Stimulated activated CD4-positive, alpha-beta T cell treated with anti-CD3 and anti-CD28 coated beads, Interleukin-12 subunit alpha, Interleukin-12 subunit beta, amount 100 ng/mL, for 24 hours (primary cell): ENCODE measurements at places on chromosomes 16 and 17.

GRCh38 chr17:77459018-77459755 lies 318.4 kb downstream of the SEC14L1 start:
- no peak for DNase-seq

GRCh38 chr16:85755929-85756768 lies 5.3 kb upstream of the C16orf74 start:
- no peak for DNase-seq

DNA sequence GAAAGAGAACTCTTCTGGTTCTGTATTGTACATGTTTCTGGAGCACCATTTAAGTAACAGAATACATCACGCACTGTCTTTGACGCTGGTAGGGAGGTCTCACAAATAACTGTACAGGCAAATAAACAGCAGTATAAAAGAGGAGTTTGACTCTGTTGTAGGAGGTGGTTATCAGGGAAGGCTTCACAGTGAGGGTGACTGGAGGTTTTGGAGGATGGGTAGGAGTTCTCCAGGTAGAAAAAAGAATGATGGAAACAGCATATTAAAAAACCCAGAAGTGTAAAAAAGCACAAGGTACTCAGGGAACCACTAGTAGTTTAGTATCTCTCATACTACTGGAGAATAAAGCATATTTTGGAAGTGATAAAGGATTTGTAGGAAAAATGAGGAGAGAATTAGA lies 2.7 kb upstream of the SLC6A2 start:
- DNase-seq: no peak

DNA sequence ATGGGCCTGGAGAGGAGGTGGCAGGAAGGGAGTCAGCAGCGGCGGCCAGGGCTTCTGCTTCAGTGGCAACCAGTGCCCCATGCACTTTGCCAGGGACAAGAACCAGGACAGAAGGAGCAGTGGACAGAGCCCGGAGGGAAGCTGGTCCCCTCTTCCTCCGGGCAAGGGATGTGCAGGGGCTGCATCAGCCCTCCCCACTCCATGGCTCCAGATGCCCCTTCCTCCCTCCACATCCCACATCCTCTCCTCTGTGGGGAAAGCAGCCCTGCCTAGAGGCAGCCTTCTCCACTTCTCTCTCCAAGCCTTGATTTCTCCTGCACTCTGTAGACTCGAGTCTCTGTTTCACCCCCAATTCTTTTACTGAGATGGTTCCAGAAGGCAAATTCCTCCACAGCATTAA lies 50.4 kb downstream of the AIPL1 start:
- no peak for DNase-seq
